NCI-H2081 treated with DMSO at 0.1 percent for 48 hours (cell line): ENCODE measurements at places on chromosomes 2 and 18.

GRCh38 chr2:197777823-197778407 is 7.2 kb downstream of the BOLL start:
- no peak for DNase-seq

GRCh38 chr18:63686871-63687270 is 15.9 kb upstream of the SERPINB11 start:
- DNase-seq: no peak

GRCh38 chr2:168858146-168858545 is 32.1 kb downstream of the SPC25 start:
- DNase-seq: no peak

- peak; percentile 81 for DNase-seq
Measured at GRCh38 chr2:216339456-216340279, 32.6 kb downstream of the MARCHF4 start.

- DNase-seq: no peak
Measured at GRCh38 chr2:200356321-200356720, 49.8 kb downstream of the SPATS2L start.

DNA sequence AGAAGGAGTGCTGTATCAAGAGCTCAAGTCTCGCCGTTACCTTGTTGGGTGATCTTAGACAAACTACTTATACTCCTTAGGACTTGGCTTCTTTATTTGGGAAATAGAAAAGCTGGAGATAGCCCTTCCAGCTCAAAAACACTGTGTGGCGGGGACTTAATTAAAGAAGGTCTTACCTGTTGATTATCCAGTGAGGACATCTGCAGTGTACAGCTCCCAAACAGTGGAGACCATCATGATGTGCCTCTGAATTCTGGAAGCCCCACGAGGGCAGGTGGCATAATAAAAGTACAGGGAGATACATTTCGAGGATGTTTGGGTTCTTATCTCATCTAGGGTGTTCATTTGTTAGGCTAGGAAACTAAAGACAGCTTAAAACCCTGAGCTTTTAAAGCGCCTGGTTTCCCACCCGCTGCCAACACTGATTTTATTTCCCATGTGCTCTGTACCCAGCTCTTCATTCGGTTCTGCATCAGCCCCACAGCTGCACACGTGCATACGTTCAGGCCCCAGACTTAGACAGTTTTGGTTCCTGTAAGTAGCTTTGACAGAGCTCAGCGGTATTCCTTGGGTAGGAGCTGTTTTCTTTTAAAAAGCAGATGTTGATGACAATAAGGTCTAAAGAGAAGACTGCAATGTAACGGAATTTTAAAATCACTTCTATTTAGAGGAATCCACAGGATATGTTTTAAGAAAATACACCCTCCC is 80.5 kb upstream of the SIX2 start:
- DNase-seq: no peak
